ENCODE measurements at places on chromosomes 1 and 21.

- ATAC-seq: peak; percentile 84
These were observed 28.3 kb downstream of the DEGS1 start for GRCh38 chr1:224211206-224211962.

DNA sequence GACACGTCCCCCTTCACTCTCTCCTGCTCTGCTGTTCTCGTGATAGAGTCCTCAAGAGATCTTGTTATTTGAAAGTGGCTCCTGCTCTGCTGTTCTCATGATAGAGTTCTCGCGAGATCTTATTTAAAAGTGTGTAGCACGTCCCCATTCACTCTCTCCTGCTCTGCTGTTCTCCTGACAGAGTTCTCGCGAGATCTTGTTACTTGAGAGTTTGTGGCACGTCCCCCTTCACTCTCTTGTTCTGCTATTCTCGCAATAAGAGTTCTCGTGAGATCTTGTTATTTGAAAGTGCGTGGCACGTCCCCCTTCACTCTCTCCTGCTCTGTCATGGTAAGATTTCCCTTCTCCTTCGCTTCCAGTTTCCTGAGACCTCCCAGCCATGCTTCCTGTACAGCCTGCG is 47.9 kb downstream of the SMYD3 start:
- ATAC-seq: no peak

- peak; percentile 63 for ATAC-seq
These were observed 614 bp upstream of the CACNA1E start for GRCh38 chr1:181482521-181483284.

DNA sequence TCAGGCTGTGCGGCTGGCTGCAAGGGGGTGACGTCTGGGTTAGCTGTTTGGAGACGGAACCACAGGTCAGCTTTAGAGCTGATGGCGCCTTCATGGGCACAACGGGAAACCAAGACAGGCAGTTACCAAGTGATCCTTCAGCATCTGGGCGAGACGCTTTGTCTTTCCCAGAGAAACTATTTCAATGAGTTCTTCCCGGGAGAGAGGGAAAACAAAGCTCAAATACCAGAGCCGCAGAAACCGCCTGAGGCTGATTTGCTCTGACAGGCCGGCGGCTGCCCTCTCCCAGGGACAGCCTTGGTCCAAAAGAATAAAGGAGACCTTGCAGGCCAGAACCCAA is 76.5 kb downstream of the CD58 start:
- ATAC-seq: no peak

DNA sequence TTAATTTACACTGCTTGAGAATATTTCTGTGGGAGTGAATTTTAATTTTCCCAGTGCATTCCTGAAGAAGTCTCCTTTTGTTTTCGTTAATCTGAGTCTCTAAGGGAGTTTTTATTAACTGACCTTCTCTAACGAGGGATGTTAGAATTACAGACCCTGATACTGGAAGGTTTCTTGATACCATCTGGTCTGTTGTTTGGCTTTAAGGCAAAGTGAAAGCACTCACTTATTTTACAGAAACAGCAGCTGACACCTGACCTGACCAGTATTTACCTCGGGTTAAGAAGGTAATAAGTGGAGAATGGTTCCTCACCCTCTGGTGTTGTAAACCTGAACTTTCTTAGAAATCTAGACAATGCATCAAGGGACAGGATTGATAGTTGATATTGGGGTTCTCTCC is 12.4 kb downstream of the CDC14A start:
- no peak for ATAC-seq

All from SK-N-SH treated with all-trans-retinoic acid at 6 μM for 48 hours (cell line).